ENCODE measurements at places on chromosomes 3 and 15.

DNA sequence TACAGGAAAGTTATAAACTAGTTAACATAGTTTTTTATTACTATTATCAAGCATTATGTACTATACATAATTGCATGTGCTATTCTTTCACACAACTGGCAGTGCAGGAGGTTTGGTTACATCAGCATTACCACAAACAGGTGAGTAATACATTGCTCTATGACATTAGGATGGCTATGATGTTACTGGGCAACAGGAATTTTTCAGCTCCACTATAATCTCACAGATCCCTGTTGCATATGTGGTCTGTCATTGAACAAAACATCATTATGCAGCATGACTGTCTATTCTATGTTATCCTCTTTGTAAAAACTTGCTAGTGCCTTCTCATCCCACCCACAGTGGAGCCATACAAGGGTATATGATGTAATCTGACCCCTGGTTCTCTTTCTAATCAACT lies 36.5 kb upstream of the PDZRN3 start:
- DNase-seq = no peak

DNA sequence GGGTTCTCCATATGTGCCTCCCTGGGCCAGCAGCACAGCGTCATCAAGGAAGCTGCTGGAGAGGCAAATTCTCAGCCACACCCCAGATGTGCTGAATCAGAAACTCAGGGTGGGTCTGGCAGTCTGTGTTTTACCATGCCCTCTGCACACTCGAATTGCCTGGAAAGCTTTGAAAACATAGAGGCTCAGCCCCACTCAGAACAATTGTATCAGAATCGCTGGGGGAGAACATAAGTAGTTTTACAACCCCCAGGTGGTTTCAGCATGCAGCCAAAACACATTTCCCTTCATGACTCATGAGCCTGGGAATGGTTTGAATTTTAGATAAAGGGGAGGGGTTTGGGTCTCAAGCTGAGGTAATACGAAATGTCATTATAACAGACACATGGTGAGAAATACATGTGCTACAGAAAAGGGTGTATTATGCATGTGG lies 9.6 kb downstream of the TGM4 start:
- DNase-seq = no peak

DNA sequence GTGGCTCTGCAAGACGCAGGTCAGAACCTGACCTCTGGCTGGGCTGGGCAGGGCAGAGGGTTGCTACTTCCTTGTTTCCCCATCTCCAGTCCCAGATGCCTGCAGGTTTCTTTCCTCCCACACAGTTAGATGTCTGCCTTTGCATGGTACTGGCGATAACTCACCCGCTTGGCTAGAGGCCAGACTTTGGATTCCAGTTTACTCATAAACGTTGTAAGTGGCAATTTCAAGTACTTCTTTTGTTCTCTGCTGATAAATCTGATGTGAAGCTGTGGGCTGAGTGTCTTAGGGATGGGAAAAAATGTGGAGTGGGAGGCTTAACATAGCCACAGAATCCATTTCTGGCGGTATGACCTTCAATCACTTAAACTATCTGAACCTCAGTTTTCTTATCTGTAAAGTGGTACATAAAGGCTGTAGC lies 194.2 kb downstream of the EBLN2 start:
- DNase-seq = no peak

DNA sequence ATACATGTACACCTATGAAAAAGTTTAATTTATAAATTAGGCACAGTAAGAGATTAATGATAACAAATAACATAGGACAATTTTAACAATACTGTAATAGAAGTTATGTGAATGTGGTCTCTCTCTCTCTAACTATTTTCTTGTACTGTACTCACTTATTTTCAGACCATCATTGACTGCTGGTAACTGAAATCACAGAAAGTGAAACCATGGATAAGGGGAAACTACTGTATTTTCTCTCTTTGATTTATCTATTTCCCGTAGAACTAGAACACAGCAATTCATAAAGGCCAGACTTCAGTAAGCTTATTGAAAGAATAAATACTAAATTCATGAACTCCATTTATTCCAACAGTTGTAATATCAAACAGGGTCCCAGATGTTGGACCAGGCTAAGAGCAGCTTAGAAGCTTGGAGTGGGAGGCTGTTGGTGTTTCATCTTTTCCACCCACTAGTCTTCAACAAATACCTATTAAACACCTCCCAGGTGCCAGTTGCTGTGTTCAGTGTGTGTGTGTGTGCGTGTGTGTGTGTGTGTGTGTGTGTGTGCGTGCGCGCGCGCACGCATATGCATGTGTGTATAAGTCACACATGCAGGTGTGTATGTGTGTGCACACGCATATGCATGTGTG lies 235.4 kb downstream of the FOXP1 start:
- DNase-seq = no peak

DNA sequence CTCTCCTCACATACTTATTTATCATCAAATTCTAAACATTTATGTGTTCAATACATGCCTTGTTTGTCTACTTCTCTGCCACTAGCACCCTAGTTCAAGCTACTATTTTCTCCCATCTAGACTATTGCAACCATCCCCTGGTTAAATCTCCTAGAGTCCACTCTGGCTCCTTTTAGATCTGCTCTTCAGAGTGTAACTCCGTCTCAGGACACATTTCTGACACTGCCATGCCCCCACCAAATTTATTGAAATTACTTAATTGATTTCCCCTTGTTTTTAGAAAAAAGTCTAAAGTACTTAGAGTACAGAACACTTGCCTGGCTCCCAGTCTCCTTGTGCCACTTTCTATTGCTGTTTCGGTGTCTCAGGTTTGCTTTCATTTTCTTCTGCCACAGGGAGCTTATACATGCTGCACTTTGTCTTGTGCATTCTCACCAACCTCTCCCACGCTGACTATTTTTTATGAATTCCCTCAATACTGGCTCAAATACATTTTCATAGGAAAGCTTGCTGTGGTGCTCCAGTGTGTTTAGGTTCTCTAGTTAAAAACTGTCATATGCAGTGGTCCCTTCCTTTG lies 792.3 kb downstream of the DIPK2A start:
- DNase-seq = no peak

GRCh38 chr3:128210711-128211110 lies 57.4 kb downstream of the EEFSEC start:
- no peak for DNase-seq

GRCh38 chr15:75179746-75180140 lies 21.9 kb upstream of the C15orf39 start:
- DNase-seq = no peak

GRCh38 chr3:28267984-28268849 lies 26.8 kb downstream of the CMC1 start:
- DNase-seq = no peak

- DNase-seq = no peak
These were observed 416.8 kb upstream of the ARL6 start for GRCh38 chr3:97347780-97348179.

Data from stimulated activated CD8-positive, alpha-beta memory T cell treated with anti-CD3 and anti-CD28 coated beads, Interleukin-12 subunit alpha, Interleukin-12 subunit beta, amount 100 ng/mL, for 4 hours (primary cell).